Astrocyte of the cerebellum (primary cell): ENCODE measurements at places on chromosomes 7 and 10.

GRCh38 chr10:43944381-43945093 is 295.9 kb upstream of the ZNF32 start:
- no peak for DNase-seq

GRCh38 chr7:137005873-137006272 is 137.4 kb downstream of the CHRM2 start:
- DNase-seq, result no peak

DNA sequence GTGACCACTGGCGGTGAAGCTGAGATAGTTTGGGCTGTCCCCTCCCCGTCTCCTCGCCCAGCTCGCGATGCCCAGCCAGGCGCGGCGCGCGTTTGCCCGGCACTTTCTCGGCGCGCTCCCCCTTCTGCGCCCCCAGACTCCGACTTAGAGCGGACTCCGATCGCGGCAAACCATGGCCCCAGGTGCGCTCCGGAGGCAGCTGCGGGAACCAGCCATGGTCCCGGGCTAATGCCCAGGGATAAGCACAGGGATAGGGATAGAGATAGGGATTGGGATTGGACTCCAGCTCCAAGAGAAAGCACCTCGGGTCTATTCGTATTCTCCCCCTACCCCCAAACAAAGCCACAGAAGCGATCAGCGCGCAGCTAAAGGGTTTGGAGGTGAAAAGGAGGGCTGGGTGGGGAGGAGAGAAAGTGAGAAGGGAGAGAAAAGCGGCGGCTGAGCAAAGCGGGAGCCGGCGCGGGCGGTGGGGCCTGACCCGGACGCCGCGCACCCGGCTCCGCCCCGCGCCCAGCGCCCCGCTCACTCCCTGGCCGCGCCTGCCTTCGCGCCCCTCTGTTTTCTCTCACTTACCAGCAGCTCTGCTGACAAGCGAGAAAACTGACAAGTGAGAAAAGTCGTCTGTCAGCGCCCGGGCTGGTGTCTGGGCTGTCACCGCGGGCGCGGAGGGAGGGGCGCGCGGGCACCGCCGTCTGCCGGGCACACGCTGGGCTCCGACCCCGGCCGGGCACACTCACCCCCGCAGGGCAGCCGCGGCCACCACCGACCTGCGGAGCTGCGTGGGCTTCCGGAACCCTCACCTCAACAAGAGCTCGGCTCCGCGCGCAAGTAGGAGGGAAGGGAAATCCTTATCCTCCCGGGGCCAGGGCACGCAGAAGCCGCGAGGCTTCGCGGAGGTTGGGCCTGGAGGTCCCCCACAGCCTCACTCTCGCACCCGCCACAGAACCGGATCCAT is at the start of gene PDE1C:
TSS of gene PDE1C (minus strand) at position 2 of the 955 bp plus-strand sequence.
- DNase-seq, result no peak

DNA sequence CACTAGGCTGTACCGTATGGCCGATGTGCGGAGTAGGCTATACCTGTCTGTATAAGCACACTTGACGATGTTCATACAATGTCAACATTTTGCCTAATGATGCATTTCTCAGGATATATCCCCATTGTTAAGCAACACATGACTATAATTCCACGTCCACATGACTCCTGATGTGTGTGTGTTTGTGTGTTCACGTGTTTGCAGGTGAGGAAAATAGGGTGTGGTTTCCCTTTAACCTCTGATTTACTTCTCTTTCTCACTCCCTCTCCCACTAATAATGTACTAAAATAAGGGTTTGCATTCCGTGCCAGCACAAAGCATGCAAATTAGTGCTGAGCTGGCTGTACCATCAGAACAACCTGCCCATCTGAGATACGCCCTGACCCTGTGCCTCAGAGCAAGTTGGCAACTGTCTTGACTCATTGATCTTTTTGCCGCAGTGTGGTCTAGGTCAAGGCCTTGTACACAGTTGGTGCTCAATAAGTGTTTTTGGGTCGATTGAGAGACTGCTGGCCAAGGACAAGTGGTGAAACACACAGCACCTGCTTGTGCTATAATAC is 64.6 kb upstream of the DOCK1 start:
- no peak for DNase-seq

DNA sequence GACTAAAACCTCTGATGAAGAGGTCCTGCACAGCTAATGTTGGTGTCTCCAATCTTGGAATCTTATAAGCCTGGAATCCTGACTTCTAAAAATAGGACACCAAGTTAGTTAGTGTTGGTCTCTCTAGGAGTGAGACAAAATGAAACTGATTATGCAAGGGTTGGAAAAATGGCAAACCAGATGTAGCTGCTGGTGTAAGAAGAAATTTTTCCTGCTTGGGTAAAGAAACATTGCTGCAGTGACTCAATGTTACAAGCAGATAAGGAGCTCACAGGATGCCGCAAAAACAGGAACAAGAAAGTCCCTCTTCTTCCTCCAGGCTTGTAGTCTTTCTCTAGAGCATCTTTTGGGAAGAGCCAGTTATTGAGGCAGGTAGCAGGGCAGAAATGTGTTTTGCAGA is 449.0 kb downstream of the ETV1 start:
- peak; percentile 1 for DNase-seq

DNA sequence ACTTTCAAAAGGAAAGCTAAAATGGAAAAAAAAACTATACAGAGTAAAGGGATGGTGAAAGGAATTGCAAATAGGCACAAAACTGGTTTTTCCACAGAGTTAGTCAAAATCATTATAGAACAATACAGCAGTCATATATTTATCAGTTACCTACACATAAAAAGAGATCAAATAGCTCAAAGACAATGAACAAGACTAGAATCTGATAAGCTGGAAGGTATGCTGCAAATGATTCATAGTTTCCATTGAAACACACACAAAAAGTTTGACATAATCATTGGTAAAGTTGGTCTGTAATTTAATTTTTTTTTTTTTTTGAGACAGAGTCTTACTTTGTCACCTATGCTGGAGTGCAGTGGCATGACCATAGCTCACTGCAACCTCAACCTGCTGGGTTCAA is 92.4 kb upstream of the SGCE start:
- DNase-seq, result no peak

- DNase-seq, result no peak
Observed at GRCh38 chr7:85262891-85263290, 76.0 kb upstream of the SEMA3D start.

- DNase-seq, result no peak
Observed at GRCh38 chr10:28082316-28082715, 83.4 kb upstream of the ODAD2 start.

- DNase-seq, result no peak
Observed at GRCh38 chr7:122200888-122201287, 56.8 kb upstream of the AASS start.

GRCh38 chr7:7577888-7578287 is 11.2 kb downstream of the MIOS start:
- DNase-seq, result no peak

DNA sequence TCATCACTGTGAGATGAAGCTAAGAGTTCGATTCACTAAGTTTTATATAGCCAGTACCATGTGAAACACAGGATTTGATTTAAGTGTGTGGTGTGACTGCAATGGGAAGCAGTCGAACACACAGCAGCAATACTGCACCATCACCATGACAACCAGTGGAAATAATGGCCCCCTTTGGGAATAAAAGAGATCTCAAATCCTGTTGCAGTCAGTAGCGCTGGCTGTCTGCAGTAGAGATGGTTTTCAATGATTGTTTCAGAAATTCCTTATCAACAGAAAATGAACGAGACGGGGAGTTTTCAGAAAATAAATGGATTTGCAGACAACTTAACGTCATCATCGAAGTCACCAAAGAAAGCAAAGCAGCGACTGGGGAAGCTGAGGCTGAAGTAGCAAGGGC is 91.0 kb downstream of the PTPRE start:
- no peak for DNase-seq

GRCh38 chr10:111207500-111207899 is 130.7 kb downstream of the ADRA2A start:
- DNase-seq, result no peak

GRCh38 chr10:3622845-3623621 is 162.0 kb downstream of the KLF6 start:
- no peak for DNase-seq

- DNase-seq, result no peak
Observed at GRCh38 chr7:22252936-22253536, 103.9 kb downstream of the RAPGEF5 start.

DNA sequence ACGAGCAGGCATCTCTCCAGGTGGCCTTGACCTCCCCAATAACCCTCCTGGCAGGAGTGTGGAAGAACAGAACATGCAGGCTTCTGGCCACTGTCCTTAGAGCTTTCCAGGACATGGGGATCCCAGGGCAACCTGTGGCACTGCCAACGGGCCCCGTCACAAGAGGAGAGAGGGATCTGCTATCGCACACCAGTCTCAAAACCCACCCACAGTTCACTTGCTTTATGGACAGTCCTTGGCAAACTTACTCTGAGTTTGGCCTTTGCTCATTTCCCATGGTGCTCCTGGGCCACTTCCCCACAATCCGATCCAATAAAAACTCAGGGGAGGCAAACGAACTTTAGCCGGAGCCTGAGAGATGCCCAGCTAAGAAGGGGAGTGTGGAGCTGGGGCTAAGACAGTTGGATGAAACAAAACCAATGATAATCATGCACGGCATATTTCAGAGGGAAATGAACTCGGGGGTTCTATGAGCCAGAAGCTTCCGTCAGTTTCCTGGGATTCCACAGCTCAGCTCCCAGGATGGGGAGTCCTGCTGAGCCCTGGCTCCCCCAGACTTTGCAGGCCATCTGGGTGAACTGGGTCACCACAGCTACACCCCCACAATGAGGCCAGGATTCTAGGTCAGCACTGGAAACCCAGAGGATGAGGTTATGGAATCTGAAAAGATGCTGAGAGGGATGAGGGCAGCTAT is 158.4 kb downstream of the NEURL1 start:
- DNase-seq, result no peak

DNA sequence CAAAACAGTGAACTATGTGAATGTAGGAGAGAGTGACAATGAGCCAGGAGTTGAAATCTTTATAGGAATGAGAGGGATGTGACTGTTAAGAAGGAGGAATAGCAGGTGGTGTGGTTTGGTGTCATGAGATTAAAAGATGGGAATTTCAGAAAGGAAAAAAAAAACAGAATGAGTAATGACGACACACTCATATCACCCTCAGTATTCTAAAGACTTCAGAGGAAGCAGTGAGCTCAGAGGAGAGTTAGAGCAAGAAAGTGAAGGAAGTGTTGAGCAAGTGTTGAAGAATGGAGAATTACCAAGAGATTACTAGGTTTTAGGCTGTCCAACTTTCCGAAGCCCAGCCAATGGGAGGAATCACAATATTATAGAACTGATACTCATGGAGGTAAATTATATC is 220.5 kb upstream of the HGF start:
- no peak for DNase-seq

DNA sequence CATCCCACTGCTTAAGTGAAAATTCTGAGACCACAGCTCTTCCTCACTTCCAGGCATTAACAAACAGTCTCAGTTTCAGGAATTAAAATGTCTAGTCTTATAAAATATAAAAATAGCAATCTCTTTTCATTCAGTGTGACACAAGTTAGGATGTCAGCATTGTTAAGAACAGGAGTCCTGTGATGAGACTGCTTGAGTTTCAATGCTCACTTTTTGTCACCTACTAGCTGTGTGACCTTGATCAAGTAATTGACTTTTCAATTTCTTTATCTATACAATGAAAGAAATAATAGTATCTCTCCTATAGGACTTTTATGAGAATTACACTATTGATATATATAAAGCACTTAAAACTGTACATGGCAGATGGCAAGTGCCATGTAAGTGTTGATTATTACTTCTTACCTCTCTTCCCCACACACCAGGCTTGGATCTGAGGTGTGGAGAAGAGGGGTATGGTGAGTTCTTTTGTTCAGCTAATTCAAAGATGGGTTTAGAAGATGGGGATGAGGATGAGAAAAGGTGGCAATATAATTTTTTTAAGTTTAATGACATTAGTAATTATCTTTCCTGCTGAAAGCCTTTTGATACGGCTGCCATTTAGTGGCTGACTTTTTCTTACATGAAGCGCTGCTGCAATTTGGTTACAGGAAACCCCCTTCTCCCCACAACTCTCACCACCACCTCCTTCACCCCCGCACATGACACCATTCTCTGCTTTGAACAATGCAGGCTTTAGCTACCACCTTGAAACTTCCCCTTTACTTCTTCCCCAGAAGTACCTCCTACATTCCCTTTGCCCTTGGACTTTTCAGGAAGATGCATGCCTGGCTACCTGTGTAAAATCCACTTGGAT is 20.8 kb upstream of the HYAL4 start:
- no peak for DNase-seq

DNA sequence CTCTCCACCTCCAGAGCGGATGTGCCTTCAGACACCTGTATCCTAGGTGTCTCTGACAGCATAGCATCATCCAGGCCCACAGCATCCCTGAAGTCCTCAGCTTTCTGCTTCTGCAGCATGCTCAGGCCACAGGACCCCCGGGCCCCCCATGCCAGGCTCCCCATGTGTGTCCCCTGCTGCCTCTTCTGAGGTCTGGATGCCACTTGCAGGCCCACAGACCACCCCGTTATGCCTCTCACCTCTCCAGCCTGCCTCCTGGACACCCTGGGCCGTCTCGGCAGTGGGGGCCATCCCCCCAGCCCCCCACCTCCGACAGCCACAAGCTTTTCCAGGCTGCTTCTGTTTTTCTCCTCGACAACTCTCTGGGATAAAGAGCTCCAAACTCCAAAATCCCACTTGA is 84.4 kb downstream of the WNT2 start:
- DNase-seq, result no peak

DNA sequence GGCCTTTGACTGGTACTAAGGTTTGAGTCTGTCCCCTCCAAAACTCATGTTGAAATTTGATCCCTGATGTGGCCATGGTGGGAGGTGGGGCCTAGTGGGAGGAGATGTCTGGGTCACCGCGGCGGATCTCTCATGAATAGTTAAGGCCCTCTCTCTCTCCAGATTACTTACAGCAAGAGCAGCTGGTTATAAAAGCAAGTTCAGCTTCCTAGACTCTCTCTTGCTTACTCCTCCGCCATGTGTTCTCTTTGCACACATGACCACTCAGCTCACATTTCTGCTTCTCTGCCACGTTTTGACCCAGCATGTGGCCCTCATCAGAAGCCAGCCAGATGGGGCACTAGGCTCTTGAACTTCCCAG is 29.9 kb upstream of the ZMIZ1 start:
- no peak for DNase-seq

GRCh38 chr10:43969506-43969905 is 320.8 kb upstream of the ZNF32 start:
- no peak for DNase-seq
